ENCODE measurements at places on chromosomes 16 and 17. TPM values are rescaled to one million over a fixed set of nuclear protein-coding genes. Genes with fewer than 3 reads are reported as not detected.

Gene KRTAP2-1
- not detected for polyA plus RNA-seq

Gene HSF4
- polyA plus RNA-seq, result 4.5 TPM

DNA sequence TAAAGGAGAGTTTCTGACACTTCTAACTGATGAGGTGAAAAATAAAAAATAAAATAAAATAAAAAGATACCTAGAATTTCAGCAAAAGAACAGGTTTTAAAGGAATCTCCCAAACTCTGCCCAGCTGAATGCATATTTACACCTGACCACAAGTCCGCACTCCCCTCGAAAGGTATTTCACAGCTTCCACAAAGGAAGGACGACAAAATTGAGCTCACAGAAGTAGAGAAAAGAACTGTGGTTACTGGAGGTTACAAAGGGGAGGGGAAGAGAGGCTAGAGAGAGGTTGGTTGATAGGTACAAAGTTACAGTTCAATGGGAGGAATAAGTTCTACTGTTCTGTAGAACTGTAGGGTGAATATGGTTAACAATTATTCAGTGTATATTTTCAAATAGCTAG is 5.0 kb downstream of the LITAF start:
- no peak for DNase-seq

DNA sequence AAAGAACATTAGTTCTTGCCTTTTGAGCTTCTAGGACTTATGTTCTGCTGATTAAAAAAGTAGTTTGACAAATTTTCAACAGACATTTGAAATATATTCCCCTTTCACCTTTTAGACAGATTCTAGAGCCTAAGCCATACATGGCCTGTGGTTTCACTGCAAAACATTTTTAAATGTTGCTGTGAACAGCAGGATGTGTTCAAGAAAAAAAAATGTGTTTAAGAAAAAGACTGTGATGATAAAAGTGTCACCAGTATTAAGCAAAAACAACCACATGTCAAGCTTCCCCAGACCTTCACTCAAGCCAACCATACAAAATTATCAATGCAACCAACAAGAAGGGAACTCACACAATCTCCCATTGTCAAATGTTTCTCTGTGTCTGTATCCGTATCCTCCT is 103.5 kb downstream of the SYCE1L start:
- DNase-seq, result no peak

- peak; percentile 75 for DNase-seq
Measured at GRCh38 chr17:42518755-42519545, 17.1 kb upstream of the NAGLU start.

GRCh38 chr16:67055712-67056487 is 27.0 kb downstream of the CBFB start:
- DNase-seq, result no peak

- DNase-seq, result peak; percentile 77
Measured at GRCh38 chr16:84785843-84786581, 33.8 kb upstream of the CRISPLD2 start.

Measured in muscle of back (tissue), 13 donors.